ENCODE measurements at places on chromosomes 7 and 10.

DNA sequence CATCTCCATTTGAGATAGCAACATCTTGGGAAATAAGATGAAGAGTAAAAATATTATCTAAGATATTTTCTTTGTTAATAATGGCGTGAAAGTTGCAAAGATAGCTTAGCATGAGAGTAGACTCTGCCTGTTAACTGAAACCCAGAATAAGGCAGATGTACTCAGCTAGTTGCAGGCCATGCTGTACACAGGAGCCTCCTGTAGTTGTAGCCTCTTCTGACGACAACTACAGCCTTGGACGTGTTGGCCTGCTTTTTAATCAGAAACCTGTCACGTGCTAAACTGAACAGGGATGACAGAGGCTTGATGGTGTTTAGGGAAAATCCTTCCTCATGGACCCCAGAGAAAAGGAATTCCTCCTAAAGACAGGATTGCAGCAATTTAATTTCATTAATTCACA is 155.1 kb upstream of the TMEM229A start:
- DNase-seq: no peak

DNA sequence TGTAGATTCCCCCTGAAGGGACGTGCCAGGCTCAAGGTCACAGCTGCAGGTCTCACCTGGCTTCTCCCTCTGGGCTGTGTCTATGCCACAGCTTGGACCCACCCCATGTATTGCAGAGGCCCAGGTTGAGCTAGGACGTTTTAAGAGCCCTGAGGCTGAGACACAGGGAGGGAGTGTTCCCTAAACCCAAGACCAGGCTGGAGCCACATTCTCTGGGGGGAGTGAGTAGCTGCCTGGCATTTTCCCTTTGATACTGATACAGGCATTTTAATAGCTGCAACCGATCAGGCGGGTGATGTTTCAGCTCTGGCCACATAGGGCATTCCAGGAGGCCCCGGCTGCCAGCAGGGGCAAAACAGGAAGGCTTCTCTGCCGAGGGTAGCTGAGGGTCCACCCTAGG is 13.4 kb downstream of the COL13A1 start:
- no peak for DNase-seq

DNA sequence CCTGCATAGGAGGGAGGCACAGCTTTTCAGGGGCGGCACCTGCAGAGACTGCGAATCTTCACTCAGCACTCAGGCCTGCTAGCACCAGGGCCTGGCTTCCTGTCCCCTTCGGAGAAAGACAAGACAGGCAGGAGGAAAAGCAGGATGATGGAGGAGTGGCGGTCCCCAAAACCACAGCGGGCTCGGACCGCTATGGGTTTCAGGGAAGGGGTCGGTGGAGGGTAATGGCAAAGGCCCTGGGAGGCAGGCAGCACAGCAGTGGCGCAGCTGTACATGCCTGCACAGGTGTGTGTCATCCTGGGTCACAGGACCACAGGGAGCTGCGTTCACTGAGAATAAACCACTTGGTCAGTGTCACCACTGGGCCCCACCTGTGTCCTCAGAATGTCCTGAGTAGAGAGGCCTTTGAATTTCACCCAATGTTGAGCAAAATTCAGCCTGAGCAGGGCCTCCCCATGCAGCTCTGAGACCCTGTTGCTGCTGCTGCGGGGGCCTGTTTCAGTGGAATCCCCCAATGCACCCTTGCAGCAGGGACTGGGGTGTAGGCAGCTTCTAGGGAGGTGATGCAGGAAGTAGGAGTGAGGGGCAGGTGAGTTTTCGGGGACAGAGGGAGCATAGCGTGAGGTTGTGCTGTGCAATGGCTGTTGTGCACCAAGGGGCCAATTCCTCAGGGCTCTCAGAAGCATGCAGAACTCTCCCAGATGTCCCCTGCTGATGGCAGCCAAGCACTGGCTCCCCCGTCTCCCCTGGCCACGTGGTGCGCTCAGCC is 90.6 kb upstream of the PPP2R2D start:
- no peak for DNase-seq

DNA sequence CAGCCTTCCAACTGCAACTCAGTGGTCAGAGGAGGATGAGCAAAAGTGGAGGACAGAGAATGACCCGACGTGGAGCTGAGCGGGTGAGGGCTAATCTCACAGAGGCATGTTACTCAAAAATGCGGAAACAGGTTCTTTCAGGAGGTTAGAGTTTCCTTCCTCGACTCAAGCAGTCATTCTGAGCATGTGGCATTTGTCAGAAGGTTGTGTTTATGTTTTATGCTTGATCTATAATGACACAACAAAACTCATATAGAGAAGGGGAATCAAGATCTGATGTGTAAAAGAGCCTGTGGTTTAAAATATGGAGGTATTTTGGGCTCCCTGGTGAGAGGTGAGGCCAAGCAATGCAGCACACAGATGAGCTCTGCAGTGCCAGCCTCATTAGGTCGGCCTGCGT is 311.4 kb downstream of the ADARB2 start:
- DNase-seq: no peak

DNA sequence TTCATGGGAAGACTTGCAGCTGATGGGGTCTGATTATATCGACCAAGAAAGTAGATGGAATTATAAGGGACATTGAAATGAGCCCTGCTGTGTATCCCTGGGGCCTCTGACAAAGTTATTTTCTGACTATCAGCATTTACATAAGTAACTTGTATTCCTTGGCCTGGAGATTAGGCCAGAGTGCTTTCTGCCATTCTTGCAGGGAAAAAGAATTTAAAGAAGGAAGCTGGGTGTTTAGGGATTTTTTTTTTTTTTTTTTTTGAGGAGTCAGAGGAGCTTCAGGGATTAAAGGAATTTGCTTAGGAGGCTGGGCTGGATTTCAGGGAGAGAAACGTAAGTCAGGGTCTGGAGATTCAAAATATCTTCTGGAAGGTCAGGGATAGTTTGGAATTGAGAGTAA is 4.6 kb downstream of the SPAM1 start:
- DNase-seq: no peak

- DNase-seq: no peak
Measured at GRCh38 chr7:157357129-157358040, 20.6 kb downstream of the DNAJB6 start.

DNA sequence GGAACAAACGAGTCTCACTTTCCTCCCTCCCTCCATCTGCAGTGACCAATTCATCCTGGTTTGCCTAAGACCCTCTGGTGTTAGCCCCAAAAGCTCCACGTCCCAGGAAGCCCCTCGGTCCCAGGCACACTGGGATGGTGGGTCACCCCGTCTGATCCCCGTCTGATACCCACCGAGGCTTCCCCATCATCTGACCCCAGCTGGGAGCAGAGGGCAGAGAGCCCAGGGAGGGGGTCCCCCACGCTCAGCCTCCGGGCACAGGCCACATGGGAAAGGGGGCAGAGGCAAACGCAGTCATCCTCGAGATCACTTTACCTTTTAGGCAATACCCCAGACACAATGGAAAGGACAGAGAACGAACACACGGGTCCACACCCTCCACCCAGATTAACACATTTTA is 291.6 kb upstream of the PPP2R2D start:
- no peak for DNase-seq

DNA sequence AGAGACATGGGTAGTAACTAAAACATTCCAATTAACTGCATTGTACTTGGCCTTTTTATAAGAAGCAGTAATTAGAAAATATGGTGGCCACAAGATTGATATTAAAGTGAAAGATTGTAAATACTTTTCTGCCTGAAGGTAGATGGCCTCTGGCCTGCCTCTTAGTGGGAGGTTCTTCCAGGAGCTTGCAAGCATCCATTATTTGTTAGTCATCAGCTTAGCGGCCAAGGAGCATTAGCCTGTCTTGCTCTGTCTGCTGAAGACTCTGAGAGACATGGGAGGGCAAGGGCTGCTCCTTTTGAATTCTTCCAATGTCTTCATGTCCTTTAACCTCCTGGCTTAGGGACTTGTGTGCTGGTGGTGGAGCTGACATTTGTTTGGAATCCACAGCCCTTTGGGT is 80.4 kb downstream of the TCF7L2 start:
- DNase-seq: no peak

DNA sequence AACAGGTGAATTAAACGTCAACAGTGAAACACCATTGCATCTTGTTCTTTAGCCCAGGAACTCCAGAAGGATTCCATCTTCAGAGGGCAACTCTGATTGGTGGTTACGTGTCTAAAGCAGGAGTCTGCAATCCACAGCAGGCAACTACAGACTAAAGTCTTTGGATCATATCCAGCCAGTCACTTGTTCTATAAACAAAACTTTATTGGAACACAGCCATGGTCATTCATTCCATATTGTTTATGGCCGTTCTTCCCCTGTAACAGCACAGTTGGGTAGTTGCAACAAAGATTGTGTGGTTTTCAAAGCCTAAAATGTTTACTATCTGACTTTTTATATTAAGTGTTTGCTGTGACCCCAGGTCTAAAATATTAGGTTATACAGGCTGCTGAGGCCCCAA is 94.7 kb upstream of the IMMP2L start:
- DNase-seq: no peak

DNA sequence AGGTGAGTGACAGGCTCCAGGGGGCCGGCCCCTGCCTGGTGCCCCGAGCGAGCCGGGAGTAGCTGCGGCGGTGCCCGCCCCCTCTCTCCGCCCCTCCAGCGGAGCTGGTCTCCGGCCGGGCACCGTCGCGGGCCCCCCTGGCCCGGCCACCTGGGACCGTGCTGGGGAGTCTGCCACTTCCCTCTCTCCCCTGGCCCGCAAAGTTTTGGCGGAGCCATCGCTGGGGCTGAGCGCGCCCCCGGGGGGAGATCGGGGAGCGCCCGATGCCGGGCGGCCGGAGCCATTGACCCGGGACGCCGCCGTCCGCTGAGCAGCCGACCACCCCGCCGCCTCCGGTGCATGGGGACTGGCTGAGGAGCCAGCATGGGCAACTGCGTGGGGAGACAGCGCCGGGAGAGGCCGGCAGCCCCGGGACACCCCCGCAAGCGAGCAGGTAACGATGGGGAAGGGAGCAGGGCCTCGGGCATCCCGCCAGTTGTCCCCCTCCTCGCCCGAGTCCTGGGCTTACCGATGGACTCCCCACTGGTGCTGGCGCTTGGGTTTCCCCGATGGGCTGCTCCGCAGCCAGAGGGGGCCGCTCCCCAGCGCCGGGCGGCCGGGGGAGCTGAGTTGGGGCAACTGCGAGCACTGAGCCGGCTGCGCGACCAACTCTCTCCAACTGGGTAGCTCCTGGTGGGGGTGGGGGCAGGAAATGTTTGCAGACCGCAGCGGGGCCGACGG is at the start of gene UBTD1:
TSS of gene UBTD1 (plus strand) at position 84 of the 720 bp plus-strand sequence. CDS start at position 364, 280 bp downstream.
- DNase-seq: peak; percentile 74

- no peak for DNase-seq
Measured at GRCh38 chr7:158410720-158411119, 176.9 kb downstream of the PTPRN2 start.

GRCh38 chr7:98831641-98832221 is 38.1 kb downstream of the TMEM130 start:
- no peak for DNase-seq

- DNase-seq: no peak
Measured at GRCh38 chr10:3179174-3179573, 6.6 kb upstream of the PITRM1 start.

DNA sequence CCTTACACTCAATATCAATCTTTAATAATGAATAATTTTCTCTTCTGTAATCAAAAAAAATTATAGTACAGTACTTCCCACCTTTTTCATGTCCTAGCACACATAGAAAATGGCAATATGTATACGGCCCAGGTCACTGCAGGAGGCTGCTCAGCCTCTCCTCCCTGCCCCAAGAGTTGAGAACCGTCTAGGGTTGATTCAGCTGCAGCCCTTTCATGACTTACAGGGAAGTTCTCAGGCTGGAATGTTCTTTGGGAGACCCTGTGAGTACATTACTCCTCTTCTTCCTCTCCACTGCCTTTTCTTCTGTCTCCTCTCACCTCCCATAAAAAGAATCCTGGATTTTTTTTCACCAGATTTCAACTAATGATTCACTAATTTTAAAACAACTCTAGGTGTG is 180.0 kb downstream of the HDAC9 start:
- DNase-seq: no peak

DNA sequence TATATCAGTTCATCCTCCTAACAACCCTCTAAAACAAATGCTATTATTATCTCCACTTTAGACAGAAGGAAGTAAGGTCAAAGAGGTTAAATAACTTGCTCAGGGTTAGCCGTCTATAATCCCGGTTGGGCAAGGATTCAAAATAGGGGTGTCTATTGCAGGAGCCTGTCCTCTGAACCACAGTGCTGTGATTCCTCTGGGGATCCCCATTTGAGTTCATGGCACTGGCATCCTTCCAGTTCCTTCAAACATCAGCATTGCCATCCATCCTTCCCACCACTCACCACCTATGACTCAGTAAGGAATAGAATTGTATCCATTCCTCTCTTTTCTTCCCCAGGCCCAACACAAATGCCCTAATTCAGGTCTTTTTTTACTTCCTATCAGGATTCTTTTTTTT is 25.6 kb downstream of the HPS6 start:
- no peak for DNase-seq

DNA sequence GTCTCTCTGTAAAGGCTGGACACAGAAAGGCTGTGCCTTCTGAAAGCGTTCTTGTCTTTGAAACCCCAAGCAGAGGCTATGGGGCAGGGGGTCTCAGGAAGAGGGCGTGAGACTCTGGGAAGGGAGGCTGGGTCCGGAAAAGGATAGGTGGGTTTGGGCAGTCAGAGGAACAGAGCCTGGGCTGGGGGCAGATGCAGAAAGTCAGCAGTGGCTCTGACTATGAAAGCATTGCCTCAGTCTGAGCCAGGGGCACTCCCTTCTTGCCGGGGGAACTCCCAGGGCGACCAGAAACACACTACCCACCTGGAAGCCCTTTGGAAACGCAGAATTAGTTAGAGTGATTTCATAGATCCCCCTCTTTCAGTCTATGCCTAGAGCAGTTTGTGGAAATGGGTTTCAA is 72.0 kb downstream of the VWA2 start:
- no peak for DNase-seq

DNA sequence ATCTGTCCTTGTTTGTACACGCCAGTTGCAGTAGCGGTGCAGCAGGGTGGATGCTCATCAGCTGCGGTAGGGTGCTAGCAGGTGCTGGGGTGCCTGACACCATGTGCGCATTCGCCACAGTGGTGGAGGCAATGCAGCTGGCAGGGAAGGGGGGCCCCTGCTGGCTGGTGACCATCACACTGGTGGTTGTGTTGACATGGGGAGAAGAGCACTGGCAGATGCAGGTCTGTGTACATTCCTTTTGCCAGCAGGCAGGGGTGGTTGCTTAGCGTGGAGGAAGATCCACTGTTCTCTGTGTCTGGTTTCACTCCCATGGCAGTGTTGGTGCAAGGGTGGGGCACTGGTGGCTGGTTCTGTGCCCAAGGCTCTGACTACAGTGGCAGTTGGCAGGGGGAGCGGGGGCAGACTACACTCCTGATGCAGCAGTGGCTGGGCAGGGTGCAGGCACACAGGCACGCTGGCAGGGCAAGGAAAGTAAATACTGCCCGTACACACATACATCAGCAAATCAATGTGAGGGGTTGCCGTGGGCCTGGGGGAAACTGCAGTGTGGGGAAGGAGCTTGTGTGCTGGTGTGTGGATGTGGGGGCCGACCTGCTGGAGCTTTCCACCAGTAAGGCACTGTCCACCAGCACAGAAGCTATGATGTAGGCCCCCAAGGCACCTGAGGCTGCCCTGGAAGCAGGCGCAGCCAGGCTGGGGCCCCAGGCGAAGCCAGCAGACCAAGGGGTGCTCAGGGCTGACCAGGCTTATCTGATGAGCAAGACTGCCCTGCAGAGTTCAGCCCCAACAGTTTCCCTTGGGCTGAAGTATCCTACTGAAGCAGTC is 87.2 kb upstream of the UNC5B start:
- no peak for DNase-seq

Data from right lobe of liver (tissue), 6 donors.